Activated naive CD8-positive, alpha-beta T cell treated with anti-CD3 and anti-CD28 coated beads, Interleukin-2, amount 10 ng/mL, durations not matched to agents 7 days and 5 days (primary cell): ENCODE measurements at places on chromosomes 12 and 14.

DNA sequence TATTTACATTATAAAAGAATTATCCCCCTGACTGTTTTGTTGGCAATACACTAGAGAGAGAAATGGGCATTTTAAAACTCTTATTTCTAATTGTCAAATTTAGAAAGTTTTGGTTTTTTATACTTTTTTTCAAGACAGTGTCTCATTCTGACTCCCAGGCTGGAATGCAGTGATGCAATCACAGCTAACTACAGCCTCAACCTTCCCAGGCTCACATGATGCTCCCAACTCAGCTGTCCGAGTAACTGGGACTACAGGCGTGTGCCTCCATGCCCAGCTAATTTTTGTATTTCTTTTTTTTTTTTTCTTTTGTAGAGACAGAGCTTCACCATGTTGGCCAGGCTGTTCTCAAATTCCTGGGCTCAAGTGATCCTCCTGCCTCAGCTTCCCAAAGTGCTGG is 8.3 kb upstream of the OR11H6 start:
- DNase-seq = no peak

DNA sequence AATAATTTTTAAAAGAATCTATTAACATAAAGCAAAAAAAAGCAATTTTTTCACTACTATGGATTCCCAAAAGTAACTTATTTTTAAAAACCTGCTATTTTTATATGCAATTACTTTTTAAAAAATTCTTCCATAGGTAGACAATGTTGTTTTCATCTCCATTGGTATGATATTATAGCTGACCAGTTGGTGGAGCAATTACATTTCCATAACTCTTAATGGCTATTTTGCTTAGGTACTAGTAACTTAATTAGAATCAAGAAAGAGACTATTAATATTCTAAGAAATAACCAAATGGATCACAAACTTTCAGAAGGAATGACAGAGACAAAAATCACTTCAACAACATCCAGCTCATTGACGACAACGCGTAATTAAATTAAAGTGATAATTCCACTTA is 64.7 kb upstream of the PTCSC3 start:
- DNase-seq = no peak

GRCh38 chr12:124898200-124898922 is 16.1 kb downstream of the UBC start:
- peak; percentile 64 for DNase-seq

- DNase-seq = no peak
These were observed 260.3 kb downstream of the ADGRD1 start for GRCh38 chr12:131213896-131214442.
